ENCODE measurements at places on chromosomes 7 and 10.

DNA sequence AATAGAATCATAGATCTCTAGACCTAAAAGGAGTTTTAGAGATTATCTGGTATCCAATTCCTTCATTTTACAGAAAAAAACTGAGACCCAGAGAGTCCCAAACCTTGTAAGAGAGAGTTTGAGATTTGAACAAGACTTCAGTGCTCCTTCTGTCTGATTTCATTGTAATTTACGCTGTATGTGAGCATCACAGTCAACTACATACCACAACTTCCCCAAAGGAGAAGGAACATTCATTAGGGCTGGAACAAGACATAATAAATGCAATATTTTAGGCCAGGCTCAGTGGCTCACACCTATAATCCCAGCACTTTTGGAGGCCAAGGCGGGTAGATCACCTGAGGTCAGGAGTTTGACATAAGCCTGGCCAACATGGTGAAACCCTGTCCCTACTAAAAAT lies 17.3 kb upstream of the PRKAR2B start:
- DNase-seq: peak; percentile 38

DNA sequence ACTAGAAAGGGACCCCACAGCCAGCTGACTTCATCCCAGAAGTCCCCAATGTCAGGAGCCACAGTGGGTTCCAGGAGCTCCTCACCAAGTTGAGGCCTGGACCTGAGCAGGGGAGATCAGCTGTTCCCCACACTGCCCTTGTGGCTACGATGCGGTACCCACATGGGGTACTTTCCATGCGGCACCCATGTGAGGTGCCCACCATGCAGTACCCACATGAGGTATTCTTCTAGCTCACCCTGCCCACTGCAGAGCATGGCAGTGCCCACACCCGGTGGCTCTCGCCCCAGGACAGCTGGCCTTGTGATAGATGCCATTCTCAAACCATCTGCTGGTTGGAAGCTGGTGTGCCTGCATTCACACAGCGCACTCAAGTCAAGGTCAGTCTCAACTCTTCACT lies 136.3 kb upstream of the PDE1C start:
- no peak for DNase-seq

DNA sequence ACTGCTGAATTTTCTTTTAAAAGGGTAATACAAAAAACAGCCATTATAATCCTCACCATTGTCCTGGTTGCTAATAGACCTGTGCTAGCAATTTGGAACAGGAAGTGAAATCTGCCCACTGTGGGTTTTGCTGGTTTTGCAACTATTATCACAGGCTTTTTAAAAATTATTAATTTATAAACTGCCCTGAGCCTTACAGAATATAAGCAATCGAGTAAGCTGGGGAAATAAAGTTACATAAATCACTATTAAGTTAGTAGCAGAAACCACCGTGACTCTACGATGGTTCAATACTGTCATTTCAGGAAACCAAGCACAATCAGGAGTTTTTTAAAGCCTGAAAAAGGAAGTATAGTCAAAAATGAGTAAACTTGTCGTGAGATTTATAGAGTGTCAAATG lies 62.3 kb downstream of the TMEM26 start:
- peak; percentile 85 for DNase-seq

- DNase-seq: no peak
These were observed 129.1 kb downstream of the TAX1BP1 start for GRCh38 chr7:27869056-27869455.

- peak; percentile 72 for DNase-seq
These were observed 29.6 kb downstream of the IDE start for GRCh38 chr10:92544296-92544695.

GRCh38 chr7:149664666-149665065 lies 108.7 kb downstream of the ZNF467 start:
- no peak for DNase-seq

- peak; percentile 75 for DNase-seq
These were observed 380.3 kb upstream of the SEMA3C start for GRCh38 chr7:81298951-81299666.

DNA sequence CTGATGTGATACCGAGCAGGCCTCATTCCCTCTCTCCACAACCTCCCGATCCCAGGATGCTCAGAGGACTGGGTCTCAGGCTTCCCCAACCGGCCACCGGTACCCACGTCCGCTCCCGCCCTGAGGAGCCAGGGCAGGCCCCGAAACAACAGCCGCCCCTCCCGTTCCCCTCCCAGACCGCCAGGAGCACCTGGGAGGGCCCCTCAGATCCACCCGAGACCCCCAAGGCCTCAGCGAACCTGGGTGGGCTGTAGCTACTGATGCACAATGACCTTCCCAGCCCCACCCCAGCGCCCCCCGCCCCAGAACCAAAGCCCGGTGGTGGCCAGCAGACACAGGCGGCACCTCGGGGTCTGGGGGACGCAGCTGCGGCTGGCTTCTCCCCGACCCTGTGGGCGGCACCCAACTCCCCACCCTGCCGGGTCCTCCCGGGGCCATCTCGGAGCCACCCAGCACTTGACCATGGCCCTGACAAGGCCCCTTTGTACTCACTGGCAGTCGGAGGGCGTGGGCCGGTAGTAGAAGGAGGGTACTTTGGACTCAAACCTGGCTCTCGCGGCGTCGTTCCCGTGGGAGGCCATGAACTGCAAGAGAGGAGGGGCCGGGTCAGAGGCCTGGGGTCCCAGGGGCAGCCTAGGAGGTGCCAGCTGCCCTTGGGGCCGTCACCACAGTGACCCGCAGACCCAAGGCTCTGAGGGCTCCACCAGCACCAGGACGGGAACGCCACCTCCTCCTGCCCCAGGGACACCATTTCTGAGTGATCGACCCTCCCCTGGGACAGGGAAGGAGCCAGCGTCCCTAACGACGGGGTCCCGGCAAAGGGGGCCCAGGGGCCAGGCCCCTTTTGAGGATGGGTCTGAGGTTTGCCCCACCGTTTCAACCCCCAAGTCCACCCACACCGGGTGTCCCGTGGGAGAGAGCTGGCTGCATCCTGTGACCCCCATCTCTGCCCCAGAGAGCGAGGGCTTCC lies 28.1 kb downstream of the ADAP1 start:
- DNase-seq: no peak

GRCh38 chr10:37957841-37958240 lies 18.6 kb downstream of the ZNF25 start:
- DNase-seq: no peak

DNA sequence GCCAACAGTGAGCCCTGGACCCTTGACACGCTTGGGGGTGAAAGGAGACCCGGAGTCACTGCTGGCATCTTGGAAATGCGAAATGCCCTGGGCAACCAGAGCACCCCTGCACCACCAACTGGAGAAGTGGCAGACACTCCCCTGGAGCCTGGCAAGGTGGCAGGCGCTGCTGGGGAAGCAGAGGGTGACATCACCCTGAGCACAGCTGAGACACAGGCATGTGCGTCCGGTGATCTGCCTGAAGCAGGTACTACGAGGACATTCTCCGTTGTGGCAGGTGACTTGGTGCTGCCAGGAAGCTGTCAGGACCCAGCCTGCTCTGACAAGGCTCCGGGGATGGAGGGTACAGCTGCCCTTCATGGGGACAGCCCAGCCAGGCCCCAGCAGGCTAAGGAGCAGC lies 98.5 kb downstream of the TACC2 start:
- DNase-seq: no peak

All from suppressor macrophage treated with lipopolysaccharide for 1 hour (primary cell).